ENCODE measurements at places on chromosomes 2 and 18.

DNA sequence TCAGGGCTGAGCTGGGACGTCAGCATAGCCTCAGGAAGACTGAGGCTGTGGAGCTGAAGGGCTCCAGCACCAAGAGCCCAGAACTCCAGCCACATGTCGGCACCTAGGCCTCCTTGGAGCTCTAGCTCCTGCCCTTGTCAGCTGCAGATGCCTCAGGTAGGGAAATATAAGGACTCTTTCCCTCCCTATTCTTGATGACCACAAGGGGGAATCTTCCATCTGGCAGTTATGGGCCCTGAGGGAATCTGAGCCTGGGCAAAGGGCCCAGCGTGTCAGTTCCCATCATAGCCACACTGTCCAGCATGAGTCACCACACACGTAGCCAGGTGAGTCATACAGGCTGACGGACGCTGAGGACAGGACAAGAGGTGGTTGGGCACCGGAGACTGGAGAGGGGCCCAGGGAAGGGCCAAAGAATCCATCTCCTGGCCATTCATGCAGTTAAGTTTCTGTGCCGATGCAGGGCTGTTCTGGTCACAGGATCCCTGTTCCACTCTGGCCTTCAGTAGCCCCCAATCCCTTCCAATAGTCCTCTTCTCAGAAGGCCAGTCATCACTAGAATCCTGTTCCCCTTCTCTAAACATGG, 1.8 kb downstream of the MPV17 start:
- DNase-seq = no peak

DNA sequence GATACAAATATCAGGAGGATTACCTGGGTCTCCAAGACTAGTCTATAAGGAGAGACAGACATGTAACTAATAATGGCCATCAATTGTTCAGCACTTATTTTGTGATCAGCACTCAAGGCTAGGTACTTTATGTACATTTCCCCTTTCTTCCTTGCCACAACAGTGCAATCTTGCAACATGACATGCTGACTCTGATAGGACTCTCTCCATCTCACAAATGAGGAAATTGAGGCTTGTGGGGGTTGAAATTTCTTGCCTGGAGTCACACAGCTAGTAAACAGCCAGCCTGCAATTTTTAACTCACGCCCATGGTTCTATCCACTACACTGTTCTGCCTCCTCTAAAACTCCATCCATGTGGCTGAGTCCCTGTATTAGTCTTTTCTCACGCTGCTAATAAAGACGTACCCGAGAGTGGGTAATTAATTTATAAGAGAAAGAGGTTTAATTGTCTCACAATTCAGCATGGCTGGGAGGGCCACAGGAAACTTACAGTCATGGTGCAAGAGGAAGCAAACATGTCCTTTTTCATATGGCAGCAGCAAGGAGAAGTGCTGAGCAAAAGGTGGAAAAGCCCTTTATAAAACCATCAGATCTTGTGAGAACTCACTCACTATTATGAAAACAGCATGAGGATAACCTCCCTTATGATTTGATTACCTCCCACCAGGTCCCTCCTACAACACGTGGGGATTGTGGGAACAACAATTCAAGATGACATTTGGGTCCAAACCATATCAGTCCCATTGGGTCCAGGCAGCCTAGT, 302.4 kb downstream of the PLCL1 start:
- no peak for DNase-seq

GRCh38 chr2:218720048-218721041, 9.7 kb downstream of the TTLL4 start:
- DNase-seq = no peak

DNA sequence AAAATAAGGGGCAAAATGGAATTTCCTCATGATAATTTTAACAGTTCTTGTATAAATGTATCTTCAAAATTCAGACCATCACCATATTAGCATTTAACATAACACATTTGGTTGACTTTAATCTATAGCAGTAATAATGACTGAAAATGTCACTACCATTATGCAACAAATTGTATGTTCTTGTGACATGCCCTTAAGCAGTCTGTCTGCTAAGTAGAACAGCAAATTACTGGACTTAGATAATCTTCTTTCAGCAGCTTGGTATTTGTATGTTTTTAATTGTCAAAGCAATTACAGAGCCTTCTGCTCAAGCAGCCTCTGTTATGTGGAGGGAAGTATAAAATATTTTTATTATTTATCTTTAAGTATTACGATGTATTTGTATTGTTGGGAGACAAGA, 214.3 kb upstream of the NXPH2 start:
- no peak for DNase-seq

GRCh38 chr18:904218-905090, at the start of gene ADCYAP1:
ADCYAP1 (plus strand) TSS chr18:904871; CDS start chr18:905387, 516 bp downstream.
- DNase-seq = no peak

- no peak for DNase-seq
These were observed 119.2 kb downstream of the ANTXR1 start for GRCh38 chr2:69131983-69132675.
